ENCODE measurements at places on chromosomes 12 and 14.

- peak; percentile 7 for DNase-seq
These were observed 345.6 kb downstream of the PAWR start for GRCh38 chr12:79344855-79345847.

DNA sequence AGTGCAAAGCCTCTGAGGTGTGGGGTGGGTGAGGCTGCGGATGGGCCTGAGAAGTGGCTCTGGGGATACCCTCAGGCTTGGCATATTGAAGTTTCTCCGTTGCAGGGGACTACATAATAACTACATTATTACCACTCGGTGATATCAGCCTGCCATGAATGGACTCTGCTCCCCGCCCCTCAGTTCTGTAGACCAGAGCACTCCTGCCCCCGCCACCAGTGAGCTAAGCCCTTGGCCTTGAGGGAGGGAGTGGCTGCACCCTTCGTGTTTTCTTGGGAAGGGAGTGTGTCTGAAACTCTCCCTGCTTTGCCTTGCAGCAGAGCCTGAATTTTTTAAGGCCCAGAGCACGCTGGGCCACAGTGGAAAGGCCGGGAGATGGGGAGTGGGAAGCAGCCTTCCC is 1.7 kb downstream of the ORAI1 start:
- DNase-seq: peak; percentile 18

- no peak for DNase-seq
These were observed 55.1 kb downstream of the PAWR start for GRCh38 chr12:79635676-79636075.

GRCh38 chr12:43331935-43332334 is 220.1 kb downstream of the ADAMTS20 start:
- DNase-seq: no peak

- DNase-seq: no peak
These were observed 180.0 kb downstream of the ESR2 start for GRCh38 chr14:64114166-64114565.

DNA sequence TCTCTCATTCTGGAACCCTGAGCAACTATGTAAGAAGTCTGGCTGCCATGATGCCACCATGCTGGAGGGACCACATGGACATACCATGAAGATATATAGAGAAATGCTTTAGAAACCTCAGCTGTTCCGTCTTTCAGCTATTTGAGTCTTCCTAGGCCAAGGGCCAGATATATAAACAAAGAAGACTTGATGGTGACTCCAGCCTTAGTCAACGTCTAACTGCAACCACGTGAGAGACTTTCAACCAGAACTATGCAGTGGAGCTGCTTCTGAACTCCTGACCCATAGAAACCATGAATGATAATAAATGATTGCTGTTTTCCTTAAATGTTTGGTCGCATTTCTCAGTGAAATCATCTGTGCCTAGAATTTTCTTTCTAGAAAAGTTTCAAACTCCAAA is 20.0 kb upstream of the KITLG start:
- no peak for DNase-seq

DNA sequence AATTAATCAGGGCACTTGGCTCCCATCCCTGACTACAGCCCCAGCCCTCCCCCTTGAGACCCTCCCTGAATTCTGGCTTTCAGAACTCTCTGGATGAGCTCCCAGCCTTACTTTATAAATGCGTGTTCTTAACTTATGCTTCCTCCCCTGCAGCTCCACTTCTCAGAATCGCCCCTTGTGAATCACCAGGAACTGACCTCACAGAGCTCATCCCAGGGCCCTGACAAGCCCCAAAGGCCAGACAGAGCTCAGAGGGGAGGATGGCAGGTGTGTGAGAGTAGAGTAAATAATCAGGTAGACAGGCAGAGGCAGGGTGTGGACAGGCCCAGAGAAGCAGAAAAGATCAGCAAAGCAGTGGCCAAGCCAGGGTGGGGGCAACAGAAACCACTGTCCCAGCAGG is 68.2 kb upstream of the FOXN3 start:
- DNase-seq: peak; percentile 34
